ENCODE measurements at places on chromosomes 16 and 17.

GRCh38 chr17:78294776-78295175 is 63.3 kb downstream of the TMEM235 start:
- peak; percentile 41 for DNase-seq

DNA sequence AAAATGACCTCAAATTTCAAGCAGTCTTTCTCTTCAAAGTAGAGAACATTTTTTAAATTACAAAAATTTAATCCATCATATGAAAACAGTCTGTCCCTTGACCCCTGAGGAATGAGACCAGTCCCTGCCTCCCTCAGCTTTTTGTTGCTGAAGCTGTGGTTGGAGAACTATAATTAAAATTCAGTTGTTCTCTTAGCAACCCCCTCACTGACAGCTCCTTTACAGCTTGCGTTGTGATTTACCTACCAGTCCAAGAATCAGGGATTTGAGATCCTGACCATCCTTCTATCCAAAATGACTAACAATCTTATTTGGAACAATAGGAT is 29.8 kb downstream of the LYRM1 start:
- no peak for DNase-seq

- no peak for DNase-seq
Observed at GRCh38 chr16:22955461-22956070, 141.6 kb downstream of the HS3ST2 start.

- peak; percentile 98 for DNase-seq
Observed at GRCh38 chr16:54930005-54930868, at the start of gene IRX5. Gene IRX5 (plus strand): TSS chr16:54930865. CDS start chr16:54931199, 334 bp downstream.

- DNase-seq, result no peak
Observed at GRCh38 chr17:50448643-50449042, 20.0 kb downstream of the CHAD start.

GRCh38 chr16:78209951-78210661 is 110.7 kb downstream of the WWOX start:
- no peak for DNase-seq

DNA sequence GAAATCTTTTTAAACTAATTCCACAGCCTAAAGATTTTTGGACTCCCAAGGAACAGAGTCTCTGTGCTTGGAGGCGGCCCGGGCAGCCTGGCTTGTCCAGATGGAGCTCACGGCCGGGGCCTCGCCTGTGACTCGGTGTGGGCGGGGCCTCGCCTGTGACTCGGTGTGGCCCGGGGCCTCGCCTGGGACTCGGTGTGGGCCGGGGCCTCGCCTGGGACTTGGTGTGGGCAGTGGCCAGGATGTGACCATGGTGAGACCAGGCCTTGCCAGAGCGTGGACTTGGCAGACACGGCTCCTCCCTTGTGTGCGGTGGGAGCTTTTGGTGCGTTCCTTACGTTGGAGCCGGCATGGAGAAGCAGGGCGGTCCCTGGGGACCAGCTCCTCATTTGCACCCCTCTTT is 92.3 kb downstream of the METRNL start:
- no peak for DNase-seq

DNA sequence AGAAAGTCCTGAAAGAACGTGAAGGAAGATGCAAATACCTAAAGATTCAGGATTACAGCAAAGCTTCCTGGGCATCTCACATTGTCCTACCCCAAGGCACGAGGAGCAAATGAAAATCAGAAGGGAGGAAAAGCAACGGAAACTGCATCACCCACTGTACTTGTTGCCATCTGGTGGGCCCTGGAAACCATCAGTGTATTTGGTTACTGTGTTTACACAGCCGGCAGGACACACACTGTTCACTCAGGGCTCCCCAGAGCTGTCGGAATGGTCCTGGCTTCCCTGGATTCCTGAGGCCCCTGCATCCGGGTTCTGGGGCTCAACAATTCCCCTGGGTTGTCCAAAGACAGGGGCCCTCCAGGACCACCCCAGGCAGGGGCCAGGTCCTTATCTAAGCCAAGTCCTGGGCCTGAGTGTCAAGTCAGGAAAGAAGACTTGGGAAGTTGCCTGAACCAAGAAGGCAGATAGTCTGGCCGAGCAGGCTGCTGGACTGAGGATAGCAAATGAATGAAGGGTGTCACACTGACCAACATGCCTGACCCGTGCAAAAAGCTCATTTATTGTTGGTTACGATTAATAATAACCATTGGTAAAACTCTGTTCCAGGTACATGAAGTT is 52.8 kb downstream of the SOX9 start:
- DNase-seq, result no peak

DNA sequence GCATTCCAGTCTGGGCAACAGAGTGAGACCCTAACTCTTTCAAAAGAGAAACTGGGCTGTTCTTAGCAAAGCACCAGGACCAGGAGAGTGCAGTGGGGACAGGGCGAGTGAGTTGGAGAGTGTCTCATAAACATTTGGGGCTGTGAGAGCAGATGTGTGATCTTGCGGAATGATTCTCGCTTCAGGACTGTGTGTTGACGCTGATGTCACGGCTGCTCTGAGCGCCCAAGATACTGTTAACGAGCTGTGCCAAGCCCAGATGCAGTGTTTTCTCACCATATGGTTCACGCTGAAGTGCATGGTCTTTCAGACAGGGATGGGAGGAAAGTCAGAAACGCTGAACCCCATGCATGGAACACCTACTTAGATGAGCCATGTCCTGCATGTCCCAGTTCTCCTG is 438.2 kb downstream of the HS3ST4 start:
- DNase-seq, result no peak

DNA sequence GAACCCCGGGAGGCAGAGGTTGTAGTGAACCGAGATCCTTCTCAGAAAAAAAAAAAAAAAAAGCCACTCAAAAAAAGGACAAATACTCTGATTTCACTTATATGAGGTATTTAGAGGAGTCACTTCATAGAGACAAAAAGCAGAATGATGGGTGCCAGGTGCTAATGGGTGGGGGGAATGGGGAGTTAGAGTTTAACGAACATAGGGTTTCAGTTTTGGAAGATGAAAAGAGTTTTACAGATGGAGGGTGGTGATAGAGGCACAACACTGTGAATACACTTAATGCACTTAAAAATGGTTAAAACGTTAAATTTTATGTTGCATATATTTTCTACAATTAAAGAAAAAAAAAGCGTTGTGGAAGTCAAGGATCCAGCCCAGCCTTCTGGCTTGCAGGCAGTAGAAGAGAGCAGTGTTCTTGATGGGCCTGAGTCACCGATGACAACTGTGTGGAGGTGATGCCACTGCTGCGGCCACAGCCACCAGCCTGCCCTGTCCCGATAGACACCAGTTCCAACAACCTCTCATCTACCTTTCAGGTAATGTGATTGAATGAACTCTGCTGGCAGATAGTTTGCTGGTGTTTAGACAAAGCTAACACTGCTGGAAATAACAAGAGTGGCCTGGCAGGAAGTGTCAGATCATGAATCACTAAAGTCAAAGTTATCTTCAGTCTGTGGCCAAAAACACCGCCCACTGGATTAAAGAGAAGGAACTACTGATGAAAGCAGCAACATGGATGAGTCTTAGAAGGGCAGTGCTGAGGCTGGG is 49.9 kb upstream of the COX10 start:
- DNase-seq, result peak; percentile 62

DNA sequence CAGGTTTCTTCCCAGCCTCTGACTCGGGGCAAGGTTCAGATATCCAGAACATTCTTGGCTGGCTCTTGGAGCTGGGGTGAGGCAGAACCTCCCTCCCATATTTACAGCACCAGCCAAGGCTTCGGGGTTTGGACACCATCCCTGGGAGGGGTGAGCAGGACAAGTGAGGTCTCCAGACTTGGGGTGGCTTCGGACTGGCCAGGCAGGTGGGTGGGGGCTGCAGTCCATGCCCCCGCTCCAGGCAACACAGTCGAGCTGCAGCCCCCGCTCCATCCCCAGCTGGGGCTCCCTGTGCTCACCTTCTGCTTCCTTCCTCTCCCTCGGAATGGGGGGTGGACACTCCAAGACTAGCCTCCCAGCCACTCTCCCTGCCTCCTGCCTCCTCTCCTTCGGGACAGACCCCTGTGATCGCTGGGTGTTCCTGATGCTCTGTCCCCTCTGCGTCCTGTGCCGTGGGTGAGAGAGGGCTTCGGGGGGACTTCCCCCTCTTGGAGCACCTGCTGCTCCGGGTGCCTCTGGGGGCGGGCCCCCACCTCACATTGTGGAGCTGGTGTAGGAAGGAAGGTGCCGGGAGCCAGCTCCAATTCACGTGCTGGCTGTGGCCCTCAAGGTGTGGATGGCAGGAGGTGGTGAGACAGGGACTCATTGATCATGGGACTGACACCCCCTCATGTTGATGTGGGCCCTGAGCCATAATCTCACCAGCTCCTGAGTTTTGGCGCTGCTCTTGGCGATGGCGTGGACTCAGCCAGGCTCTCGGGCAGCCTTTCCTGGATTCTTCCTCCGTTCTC is 189.2 kb downstream of the SEC14L1 start:
- no peak for DNase-seq

DNA sequence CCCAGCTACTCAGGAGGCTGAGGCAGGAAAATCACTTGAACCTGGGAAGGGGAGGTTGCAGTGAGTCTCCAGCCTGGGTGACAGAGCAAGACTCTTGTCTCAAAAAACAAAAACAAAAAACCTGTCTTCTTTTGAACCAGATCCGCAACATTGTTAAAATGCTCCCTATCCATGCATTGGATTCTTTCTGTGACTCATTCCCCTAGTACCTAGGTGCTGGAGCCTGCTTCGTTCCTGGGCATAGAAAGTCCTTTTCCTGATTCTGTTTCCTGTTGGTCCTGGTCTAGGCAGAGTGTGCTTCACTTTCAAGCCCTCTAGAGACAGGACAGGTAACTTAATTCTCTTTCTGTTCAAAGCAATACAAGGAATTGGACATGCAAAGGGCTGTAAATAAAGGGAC is 5.2 kb downstream of the EPN2 start:
- no peak for DNase-seq

GRCh38 chr17:56598466-56598865 is 5.0 kb downstream of the NOG start:
- peak; percentile 74 for DNase-seq

- DNase-seq, result no peak
Observed at GRCh38 chr16:10613785-10614485, 33.5 kb upstream of the EMP2 start.

DNA sequence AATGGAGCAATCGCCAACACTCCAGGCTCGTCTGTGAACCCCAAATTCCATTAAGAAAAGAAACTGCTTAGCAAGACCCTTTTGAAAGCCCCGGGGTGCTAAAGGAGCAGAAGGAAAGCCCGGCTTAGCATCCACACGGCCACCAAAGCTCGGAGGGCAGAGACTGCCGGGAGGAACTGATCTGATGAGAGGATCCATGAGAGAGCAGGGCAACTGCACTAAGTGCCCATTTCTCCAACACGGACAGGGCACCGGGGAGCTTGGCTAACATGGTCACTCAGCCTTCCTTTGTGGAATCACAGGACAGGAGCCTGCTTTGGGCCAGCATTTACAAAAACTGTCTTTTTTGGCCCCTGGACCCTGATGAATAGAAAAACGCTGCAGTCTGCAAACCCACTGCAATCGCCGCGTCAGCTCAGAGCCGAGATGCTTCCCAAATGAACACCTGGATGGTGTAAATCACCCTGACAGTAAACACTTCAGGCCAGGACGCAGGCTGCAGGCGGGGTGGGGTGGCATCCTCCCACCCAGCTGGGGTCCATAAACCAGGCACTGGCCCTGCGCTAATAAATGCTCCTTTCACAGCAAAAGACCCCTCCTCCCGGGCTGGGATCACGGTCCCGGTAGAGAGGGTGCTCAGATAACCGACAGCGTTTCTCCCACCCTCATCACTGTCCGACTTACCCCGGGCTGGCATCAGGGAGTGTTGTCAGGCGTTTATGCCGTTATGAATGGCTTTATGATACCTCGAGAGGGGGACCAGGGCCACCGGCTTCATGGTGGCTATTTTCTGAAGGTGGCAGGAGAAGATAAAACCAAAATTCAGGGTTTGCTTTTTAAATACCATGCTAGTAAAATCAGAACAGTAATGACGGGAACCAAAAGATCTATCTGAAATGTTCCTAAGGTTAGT is 299.5 kb downstream of the IRF8 start:
- DNase-seq, result no peak

- DNase-seq, result no peak
Observed at GRCh38 chr16:90000733-90001427, 18.4 kb downstream of the DBNDD1 start.

Data from EH (cell line).